Activated CD4-positive, alpha-beta memory T cell treated with anti-CD3 and anti-CD28 coated beads, Interleukin-2, amount 10 ng/mL, durations not matched to agents 7 days and 5 days (primary cell): ENCODE measurements at places on chromosomes 7 and 10. TPM values are rescaled to one million over a fixed set of nuclear protein-coding genes. Genes with fewer than 3 reads are reported as not detected.

DNA sequence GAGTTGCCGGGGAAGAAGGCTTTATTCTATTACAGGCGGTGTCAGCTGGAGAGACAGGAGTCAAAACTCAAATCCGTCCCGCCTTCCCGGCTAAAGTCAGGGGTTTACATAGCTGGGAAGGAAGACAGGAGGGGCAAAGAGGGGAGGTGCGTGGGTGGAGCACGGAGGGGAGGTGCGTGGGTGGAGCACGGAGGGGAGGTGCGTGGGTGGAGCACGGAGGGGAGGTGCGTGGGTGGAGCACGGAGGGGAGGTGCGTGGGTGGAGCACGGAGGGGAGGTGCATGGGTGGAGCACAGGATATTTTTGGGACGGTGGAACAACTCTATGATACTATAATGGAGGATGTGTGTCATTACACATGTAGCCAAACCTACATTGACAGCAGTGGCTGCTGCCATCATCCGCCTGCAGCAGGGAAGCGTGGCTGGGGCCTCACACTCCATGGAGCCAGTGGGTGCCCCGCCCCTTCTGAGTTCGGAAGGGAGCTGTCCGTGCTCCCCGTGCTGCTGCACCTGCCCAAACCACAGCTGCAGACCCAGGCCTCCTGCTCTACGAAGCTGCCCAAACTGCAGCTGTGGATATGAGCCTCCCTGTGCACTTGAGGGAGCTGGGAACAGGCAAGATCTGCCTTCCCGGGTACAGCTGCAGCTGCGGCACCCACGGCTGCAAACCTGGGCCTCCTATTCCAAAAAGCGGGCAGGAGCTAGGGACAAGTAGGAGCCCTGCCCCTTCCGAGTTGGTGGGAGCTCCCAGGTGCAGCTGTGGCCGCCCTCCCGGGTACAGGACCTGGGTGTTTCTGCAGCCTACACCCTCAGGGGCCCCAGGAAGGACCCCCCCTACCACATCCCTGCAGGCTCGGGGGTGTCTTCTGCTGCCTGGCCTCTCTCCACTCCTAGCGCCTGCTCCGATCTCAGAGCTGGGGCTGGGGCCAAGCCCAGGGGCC, 119.4 kb downstream of the DYNC2I1 start:
- no peak overlapping the region for H3K27ac ChIP-seq
- peak; percentile 49 for DNase-seq
- H3K36me3 ChIP-seq: peaks cover 4% of the 10 kb centered on the region
- peaks cover 20% of the 10 kb centered on the region for H3K4me1 ChIP-seq
- no peak overlapping the region for H3K4me3 ChIP-seq

- H3K36me3 ChIP-seq: peaks cover 30% of the 10 kb centered on the region
- no peak overlapping the region for H3K27ac ChIP-seq
- no peak for DNase-seq
- H3K4me3 ChIP-seq: no peak overlapping the region
- H3K4me1 ChIP-seq: no peaks in the 10 kb centered on the region
These were observed 14.0 kb downstream of the PNPLA8 start for GRCh38 chr7:108511939-108512338.

GRCh38 chr7:12893292-12893691, 205.9 kb downstream of the ARL4A start:
- no peaks in the 10 kb centered on the region for H3K27me3 ChIP-seq
- no peak for DNase-seq
- H3K36me3 ChIP-seq: no peaks in the 10 kb centered on the region
- H3K4me3 ChIP-seq: no peak overlapping the region

DNA sequence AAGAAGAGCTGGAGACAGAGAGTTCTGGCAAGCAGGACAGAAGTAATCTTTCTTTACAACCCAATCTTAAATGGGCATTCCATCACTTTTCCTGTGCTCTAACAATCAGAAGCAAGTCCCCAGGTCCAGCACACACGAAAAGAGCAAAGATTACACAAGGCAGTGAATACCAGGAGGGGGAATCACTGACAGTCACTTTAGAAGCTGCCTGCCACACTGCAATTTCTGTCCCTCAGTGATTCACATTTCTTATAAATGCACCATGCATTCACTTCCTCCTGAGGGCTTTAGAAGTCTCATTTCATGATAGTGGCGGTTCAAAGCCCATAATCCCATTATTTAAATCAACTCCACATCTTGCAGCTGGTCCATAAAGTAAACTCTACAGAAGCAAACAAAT, 362.5 kb downstream of the POM121L12 start:
- H3K4me3 ChIP-seq: no peak overlapping the region
- DNase-seq: no peak
- H3K27ac ChIP-seq: no peak overlapping the region
- H3K27me3 ChIP-seq: no peaks in the 10 kb centered on the region
- no peaks in the 10 kb centered on the region for H3K36me3 ChIP-seq

DNA sequence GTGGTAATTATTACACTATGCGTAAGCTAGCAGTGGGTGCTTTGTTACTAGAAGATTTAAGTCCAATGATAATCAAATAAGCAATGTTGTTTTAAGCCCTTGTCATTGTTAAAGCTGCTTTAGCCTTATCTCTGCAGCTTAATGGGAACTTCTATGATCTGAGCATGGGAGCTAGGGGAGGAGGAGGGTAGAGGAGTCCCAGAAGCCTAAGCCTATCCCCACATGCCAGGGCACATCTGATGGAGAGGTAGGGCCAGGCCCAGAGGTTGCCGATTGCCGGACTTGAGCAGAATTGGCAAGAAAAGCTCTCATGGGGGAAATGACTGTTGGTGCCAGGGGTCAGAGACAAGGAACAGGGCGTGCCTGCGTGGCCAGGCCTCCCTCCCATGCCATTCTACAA, 13.4 kb downstream of the CUBN start:
- no peak for DNase-seq
- H3K27ac ChIP-seq: no peak overlapping the region
- H3K4me1 ChIP-seq: peaks cover 4% of the 10 kb centered on the region

DNA sequence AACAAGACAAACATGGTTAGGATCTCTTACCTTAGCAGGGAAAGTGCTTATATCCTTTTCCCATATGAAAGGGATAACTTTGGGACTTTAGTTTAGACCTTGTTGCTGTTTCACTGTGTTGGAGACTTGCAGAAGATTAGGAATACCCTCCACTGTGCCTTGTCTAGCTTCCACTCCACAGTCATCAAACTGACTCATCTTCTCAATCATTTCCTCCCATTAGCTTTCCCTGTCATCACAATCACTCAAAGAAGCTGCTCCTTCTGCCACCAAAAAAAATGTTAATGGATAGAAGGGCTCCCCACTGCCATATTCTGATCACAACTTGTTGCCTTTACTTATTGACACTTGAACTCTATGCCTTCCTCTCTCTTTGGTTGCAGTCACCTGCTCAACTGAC, 16.8 kb downstream of the GNG11 start:
- no peak for DNase-seq
- H3K36me3 ChIP-seq: no peaks in the 10 kb centered on the region
- H3K27ac ChIP-seq: no peak overlapping the region

GRCh38 chr10:72831696-72832409, 61.7 kb upstream of the OIT3 start:
- H3K27ac ChIP-seq: no peak overlapping the region
- no peaks in the 10 kb centered on the region for H3K27me3 ChIP-seq
- H3K4me3 ChIP-seq: no peak overlapping the region
- H3K4me1 ChIP-seq: no peaks in the 10 kb centered on the region

GRCh38 chr7:31788445-31788844, 101.4 kb downstream of the PPP1R17 start:
- no peaks in the 10 kb centered on the region for H3K4me1 ChIP-seq
- H3K36me3 ChIP-seq: no peaks in the 10 kb centered on the region
- H3K4me3 ChIP-seq: no peak overlapping the region
- no peak overlapping the region for H3K27ac ChIP-seq

DNA sequence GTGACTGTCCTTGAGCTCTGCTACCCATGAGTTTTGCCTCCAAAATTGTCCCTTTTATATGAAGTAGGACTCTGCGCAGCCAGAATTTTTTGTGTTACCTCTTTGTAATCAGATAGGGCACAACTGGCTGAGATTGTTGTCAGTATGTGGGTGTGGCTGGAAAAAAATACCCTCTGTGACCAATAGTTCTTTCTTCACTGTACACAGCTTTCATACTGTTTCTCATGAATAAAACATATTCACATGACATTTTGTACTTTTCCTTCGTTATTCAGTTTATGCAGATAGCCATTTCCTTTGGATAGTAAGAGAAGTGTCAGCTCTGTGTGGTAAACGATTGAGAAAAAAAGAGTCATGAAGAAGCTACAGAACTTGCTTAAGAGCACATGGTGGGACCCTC, 49.6 kb upstream of the WNT8B start:
- no peak for DNase-seq
- peaks cover 19% of the 10 kb centered on the region for H3K27me3 ChIP-seq
- no peak overlapping the region for H3K4me3 ChIP-seq
- H3K4me1 ChIP-seq: no peaks in the 10 kb centered on the region
- no peak overlapping the region for H3K27ac ChIP-seq

The RAB19 gene
- total RNA-seq: 4.8 TPM

The GARIN1A gene
- total RNA-seq: 0.35 TPM

The SP8 gene
- total RNA-seq: not detected

The CFAP70 gene
- 0.28 TPM for total RNA-seq

- no peak overlapping the region for H3K4me3 ChIP-seq
- H3K27me3 ChIP-seq: no peaks in the 10 kb centered on the region
- no peaks in the 10 kb centered on the region for H3K36me3 ChIP-seq
- no peak overlapping the region for H3K27ac ChIP-seq
- H3K4me1 ChIP-seq: no peaks in the 10 kb centered on the region
These were observed 145.6 kb downstream of the ZNF248 start for GRCh38 chr10:37711617-37712488.

GRCh38 chr10:92972066-92972870, 88.3 kb upstream of the CYP26C1 start:
- peaks cover 7% of the 10 kb centered on the region for H3K4me1 ChIP-seq
- no peak overlapping the region for H3K27ac ChIP-seq
- H3K4me3 ChIP-seq: no peak overlapping the region

DNA sequence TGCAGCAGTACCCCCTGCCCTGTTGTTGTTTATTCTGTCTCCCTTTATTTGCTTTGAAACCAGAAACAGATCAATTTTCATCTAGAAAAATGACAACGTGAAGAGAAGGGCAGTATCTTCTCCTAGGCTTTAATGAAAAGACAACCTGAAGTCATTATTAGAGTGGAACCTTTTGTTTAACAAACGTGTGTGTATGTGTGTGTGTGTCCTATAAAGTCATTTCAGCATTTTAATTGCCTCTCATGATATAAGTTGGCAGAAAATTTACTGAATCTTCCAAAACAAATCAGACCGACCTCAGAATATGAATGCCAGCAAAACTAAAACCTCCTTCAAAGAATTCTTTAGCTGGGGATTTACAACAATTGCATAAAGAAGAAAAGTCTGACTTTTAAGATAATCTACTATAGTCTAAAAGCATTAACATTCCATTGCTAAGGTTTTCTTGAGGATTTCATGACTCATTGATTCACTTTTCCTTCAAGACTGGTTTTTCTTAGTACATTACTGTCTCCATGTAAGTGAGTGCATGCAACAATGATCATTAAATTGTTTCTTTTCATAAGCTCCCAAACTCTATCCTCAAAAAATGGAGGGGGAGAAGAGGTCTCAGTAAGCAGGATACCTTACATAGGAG, 3.2 kb downstream of the GLI3 start:
- peaks cover 64% of the 10 kb centered on the region for H3K27me3 ChIP-seq
- DNase-seq: no peak
- H3K36me3 ChIP-seq: peaks cover 3% of the 10 kb centered on the region

The TMEM26 gene
- not detected for total RNA-seq

The COBL gene
- not detected for total RNA-seq

The NUTM2E gene
- total RNA-seq: 0.18 TPM

- H3K27me3 ChIP-seq: no peaks in the 10 kb centered on the region
- H3K36me3 ChIP-seq: no peaks in the 10 kb centered on the region
- no peak for DNase-seq
- no peak overlapping the region for H3K4me3 ChIP-seq
- H3K27ac ChIP-seq: no peak overlapping the region
- no peaks in the 10 kb centered on the region for H3K4me1 ChIP-seq
These were observed 463.6 kb upstream of the FOXK1 start for GRCh38 chr7:4218481-4218880.

The CPEB3 gene
- total RNA-seq: 2.8 TPM

GRCh38 chr7:35760143-35760745, 40.6 kb upstream of the SEPTIN7 start:
- no peak overlapping the region for H3K27ac ChIP-seq
- H3K36me3 ChIP-seq: no peaks in the 10 kb centered on the region
- DNase-seq: no peak
- peaks cover 2% of the 10 kb centered on the region for H3K4me1 ChIP-seq
- H3K27me3 ChIP-seq: peaks cover 13% of the 10 kb centered on the region

- peaks cover 35% of the 10 kb centered on the region for H3K36me3 ChIP-seq
- no peak for DNase-seq
- peak overlapping the region; percentile 94 for H3K27ac ChIP-seq
- H3K4me1 ChIP-seq: peaks cover 92% of the 10 kb centered on the region
- H3K4me3 ChIP-seq: no peak overlapping the region
These were observed 7.8 kb downstream of the ITPRIP start for GRCh38 chr10:104330168-104331110.

- H3K27ac ChIP-seq: no peak overlapping the region
- no peak overlapping the region for H3K4me3 ChIP-seq
- H3K36me3 ChIP-seq: no peaks in the 10 kb centered on the region
- DNase-seq: no peak
- H3K27me3 ChIP-seq: peaks cover 16% of the 10 kb centered on the region
These were observed 31.3 kb downstream of the DDC start for GRCh38 chr7:50533866-50534265.

- peaks cover 29% of the 10 kb centered on the region for H3K4me1 ChIP-seq
- no peak for DNase-seq
- H3K36me3 ChIP-seq: no peaks in the 10 kb centered on the region
- peak overlapping the region; percentile 27 for H3K4me3 ChIP-seq
- peaks cover 28% of the 10 kb centered on the region for H3K27me3 ChIP-seq
These were observed 1.7 kb downstream of the SH2B2 start for GRCh38 chr7:102288285-102288930.

DNA sequence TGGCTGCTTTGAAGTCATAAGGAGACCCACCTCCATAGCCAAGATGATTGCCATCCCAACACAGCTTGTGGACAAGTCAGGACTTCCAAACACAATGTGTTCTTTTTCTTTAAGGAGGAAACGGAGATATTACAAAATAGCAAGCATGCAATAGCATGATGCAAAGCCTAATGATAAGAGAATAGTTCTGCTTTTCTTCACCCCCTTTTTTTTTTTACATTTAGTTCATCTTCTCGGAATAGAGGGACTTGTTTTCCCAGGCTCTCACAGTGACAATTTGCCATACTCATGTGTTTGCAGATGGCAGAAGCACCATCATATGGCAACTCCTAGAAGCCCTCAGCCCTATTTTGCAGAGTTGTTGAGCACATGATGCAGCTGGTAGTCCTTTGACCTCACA, 119.8 kb downstream of the ITGB8 start:
- H3K36me3 ChIP-seq: no peaks in the 10 kb centered on the region
- H3K4me1 ChIP-seq: no peaks in the 10 kb centered on the region
- no peaks in the 10 kb centered on the region for H3K27me3 ChIP-seq
- no peak overlapping the region for H3K4me3 ChIP-seq

The ZNF804B gene
- not detected for total RNA-seq

DNA sequence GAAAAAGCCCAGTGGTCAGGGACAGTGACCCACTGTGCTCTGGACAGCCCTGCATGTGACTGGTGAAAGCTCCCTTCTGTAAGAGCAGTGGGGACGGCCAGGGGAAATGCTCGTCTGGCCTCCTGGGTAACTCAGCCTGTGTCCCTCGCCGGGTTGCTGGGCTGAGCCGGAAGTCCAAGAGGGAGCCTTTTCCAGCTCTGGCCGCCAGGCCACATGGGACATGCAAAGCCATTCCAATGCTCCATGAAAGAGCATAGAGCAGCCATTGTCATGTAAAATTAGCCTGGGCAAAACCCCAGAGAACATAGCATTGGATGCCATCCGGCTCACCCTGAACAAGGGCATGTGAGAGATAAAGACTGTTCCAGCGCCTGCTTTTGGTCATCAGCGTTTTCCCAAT, 64.9 kb upstream of the ADRB1 start:
- H3K4me3 ChIP-seq: no peak overlapping the region
- peaks cover 6% of the 10 kb centered on the region for H3K4me1 ChIP-seq
- H3K36me3 ChIP-seq: no peaks in the 10 kb centered on the region
- no peak overlapping the region for H3K27ac ChIP-seq
- DNase-seq: no peak
